Fibroblast of skin of left quadriceps (primary cell): ENCODE measurements at places on chromosomes 11 and 22.
A peak's percentile ranks its signal among the peaks of the same experiment; 100 is the strongest.

- DNase-seq: no peak
Measured at GRCh38 chr22:38072322-38073149, 11.4 kb downstream of the SLC16A8 start.

DNA sequence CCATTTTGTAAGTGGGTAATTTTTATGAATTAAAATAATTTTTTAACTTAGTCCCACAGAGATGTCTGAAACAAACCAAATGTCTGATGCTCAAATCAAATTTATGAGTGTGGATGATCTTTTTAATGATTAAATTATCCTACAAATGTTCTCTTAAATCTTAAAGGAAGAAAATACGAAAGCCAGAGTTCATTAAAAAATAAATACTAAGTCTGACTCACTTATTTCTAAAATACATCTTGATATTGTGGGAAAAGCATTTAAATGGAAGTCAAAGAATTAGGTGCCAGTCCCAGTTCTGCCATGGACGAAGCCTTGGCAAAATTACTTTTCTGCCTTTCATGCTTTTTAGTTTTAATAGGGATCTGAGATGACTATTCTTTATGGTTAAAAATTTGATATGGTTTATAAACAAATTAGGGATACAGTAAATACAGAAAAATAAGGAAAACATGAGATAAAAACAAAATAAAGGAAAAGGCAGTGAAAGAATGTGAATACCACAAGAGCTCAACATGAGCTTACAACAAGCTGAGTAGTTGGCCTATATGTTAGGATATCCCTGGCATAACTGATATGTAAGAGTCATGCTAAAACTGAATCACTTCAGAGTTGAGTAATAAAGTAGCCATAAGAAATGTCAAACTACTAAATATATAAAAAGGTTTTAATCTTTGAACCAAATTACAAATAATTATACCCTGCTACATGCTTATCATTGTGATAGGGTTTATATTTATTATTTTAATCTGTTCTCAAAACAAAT is 9.2 kb downstream of the CCDC34 start:
- no peak for DNase-seq

DNA sequence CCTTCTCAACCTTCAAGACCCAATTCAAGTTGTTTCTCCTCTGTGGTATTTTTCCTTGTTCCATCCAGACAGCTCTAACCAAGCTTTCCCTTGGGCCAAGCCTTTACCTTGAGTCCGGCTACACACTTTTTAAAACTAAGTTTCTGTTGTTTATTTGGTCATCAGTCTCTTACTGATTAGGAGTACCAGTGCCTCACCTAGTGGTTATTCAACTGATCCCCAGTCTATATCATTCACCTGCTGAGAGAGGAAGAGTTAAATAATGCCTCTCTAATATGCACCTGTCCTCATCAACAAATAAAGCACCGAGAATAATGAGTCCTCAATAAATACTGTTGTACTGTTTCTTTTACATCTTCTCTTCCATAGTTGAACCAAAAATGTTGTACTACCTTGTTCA is 160.8 kb downstream of the MSANTD4 start:
- DNase-seq: no peak

DNA sequence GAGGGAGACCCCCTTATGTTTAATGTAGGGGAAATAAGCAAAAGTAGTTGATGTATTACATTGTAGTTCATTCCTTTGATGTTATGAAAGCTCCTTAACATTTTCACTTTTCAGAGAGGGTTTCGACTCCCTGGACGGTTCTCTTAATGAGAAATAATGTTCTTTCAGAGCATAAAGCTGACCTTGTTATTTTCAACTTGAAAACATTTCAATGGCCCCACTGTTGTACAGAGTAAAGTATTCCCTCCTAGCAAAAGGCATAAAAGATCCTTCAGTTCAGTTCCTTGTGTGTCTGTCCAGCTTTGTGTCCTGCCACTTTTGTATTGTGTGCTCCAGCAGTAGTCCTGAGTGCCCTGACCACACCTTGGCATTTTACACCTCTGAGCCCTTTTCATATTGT is 63.9 kb downstream of the UVRAG start:
- DNase-seq: no peak

DNA sequence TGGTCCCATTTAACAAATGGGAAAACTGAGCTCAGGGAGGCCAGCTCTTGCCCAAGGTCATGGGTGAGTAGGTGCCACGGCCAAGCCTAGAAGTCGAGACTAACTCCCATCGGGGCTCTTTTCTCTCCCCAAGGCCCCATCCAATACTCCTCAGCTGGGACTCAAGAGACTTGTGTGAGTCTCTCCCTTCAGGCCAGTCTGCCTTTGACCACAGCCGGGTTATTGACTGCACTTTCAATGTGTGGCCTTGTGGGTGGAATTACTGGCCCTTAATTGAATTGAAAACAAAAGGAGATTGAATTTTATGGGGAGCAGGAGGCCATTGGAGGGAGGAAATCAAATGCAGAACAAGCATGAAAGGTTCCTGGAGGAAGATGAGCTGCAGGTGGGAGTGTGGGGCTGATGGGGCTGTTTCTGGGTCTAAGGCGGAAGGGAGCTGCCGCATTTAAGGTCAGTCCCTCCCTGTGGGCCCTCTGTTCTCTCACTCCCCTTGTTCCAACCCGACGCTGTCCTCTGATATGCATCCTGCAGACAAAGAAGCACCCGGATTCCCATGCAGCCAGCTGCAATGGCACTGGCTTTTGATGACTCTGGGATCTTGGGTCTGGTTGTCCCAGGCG is 552.8 kb downstream of the MIAT start:
- DNase-seq: no peak

- no peak for DNase-seq
Measured at GRCh38 chr22:50473088-50473487, 1.7 kb downstream of the SBF1 start.

GRCh38 chr22:50705219-50705691 is 32.6 kb downstream of the SHANK3 start:
- peak; percentile 56 for DNase-seq

DNA sequence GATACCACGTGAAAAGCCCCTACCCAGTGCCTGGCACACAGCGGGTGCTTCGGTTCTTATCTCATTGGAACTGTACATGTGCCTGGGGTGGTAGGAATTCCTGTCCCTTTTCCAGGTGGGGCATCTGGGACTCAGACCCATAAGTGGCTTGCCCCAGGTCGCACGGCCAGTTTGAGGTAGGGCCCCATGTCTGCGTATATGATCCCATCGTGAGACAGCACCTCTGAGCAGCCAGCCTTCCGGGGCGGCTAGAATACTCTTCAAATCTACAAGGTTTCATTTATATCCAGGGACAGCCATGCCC is 33.5 kb upstream of the SMIM38 start:
- DNase-seq: no peak

DNA sequence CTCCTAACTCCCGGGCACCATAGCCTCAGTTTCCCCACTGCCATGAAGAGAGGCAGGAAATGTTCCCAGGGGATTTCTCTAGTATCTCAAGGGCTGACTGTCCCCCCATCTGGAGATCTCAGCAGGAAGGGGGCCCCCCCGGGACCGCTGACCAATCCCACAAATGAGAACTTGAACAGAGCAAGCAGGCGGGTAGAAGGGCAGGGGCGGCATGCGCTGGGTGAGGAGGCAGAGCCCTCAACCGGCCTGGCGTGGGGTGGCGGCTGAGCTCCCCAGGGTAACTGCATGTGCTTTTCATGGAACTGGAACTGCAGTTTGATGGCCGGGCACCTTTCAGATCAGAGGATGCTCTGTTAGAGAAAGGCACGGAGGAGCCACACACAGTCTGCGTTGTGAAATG is 144.5 kb downstream of the CTTN start:
- no peak for DNase-seq

GRCh38 chr11:9138133-9138453 is 46.7 kb upstream of the SCUBE2 start:
- DNase-seq: no peak

- DNase-seq: no peak
Measured at GRCh38 chr11:12394601-12395000, 17.2 kb downstream of the PARVA start.

DNA sequence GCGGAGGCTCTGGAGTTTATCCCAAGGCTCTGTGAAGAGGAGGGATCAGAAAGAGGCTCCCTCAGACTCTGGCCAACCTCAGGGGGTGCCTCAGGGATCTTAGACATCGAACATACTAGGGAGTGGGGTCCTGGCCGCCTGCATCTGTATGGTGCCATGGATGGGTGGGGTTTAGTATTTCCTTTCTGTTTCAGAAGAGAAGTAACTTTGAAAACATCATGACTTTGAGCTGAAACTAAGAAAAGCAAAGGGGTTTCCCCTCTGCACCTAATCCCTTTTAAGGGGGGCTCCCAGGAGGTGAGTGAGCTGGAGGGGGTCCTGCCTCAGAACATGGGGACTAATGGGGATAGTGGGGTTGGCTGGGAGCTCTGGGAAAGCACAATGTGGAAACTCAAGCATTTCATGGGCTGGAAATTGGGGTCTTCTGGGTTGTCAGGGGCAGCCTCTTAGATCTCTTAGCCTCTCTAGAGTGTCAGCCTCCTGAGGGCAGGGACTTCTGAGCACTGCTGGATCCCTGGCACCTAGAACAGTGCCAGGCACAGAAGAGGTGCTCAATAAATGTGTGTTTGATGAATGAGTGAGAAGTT is 11.8 kb upstream of the SSTR3 start:
- DNase-seq: no peak

- no peak for DNase-seq
Measured at GRCh38 chr22:23496445-23496833, 83.7 kb downstream of the IGLL1 start.

GRCh38 chr11:73367482-73368024 is 8.6 kb upstream of the RELT start:
- DNase-seq: no peak

DNA sequence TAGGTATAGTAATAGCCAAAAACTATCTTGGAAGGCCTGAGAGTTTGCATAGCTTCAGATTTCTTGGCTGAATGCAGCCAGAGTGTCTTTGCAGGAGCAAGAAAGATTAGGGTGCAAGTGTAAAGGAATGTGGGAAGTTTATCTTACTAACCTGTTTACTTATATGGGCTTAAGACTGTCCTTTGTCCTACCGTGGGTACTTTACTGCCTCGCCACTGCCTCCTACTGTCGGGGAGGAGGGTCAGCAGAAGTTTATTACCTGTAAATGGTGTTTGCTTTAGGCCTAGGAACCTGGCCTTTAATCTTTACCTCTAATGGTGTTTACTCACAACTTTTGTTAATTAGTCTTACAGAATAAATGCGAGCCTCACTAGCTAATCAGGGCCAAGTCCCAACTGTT is 633.8 kb downstream of the DLG2 start:
- DNase-seq: no peak

GRCh38 chr22:46073683-46074504 is 76.4 kb upstream of the PPARA start:
- DNase-seq: no peak

- DNase-seq: no peak
Measured at GRCh38 chr11:69240332-69241074, 53.5 kb upstream of the MYEOV start.

DNA sequence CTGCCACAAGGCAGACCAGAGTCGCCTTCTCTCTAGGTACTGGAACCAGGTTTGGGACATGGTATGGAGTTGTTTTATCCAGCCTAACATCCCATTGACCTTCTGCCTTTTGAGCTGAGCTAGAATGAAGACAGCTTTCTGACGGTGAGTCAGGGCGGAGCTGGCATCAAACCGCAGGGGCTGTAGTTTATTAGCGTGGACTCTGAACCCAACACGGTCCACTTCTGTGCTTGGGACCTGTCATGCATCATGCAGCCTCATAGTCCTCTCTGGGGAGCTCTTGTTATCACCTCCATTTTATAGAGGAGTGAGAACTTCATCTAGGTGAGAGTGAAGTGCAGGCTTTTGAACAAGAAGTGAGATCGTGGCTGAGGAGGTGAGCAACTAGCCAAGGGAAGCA is 8.3 kb downstream of the GAL3ST1 start:
- DNase-seq: no peak
